Natural killer cell treated with Interleukin-12 subunit alpha and Interleukin-12 subunit beta and Interleukin-15 and Interleukin-18, amount 100 ng/mL, for 72 hours (primary cell): ENCODE measurements at places on chromosomes 12 and 14.

GRCh38 chr14:67919259-67920032 lies 99.9 kb downstream of the RAD51B start:
- H3K4me3 ChIP-seq: no peak overlapping the region
- no peaks in the 10 kb centered on the region for H3K4me1 ChIP-seq
- no peak for DNase-seq
- H3K27me3 ChIP-seq: no peaks in the 10 kb centered on the region

DNA sequence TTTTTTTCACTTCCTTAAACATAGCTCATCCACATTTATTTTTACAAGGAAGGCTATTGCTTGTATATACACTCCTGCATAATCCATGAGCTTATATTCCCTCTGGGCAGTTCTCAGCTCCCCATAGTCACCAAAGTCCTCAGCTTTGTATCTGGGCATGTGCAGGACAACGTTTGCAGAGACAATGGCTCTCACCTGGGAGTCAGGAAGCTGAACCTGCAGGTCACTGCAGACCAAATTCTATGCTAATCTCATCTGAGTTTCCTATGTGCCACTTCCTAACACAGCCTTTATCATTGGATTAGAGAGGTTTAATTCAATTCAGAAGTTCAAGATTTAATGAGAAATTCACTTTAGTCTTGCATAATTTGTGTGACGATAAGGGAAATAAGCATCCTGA lies 131.5 kb downstream of the KCNK10 start:
- no peak overlapping the region for H3K27ac ChIP-seq
- H3K4me3 ChIP-seq: no peak overlapping the region
- no peaks in the 10 kb centered on the region for H3K4me1 ChIP-seq
- peaks cover 33% of the 10 kb centered on the region for H3K27me3 ChIP-seq
- DNase-seq: no peak

GRCh38 chr14:44404599-44404998 lies 102.5 kb downstream of the FSCB start:
- no peak for DNase-seq
- H3K4me3 ChIP-seq: no peak overlapping the region
- no peaks in the 10 kb centered on the region for H3K27me3 ChIP-seq
- H3K36me3 ChIP-seq: no peaks in the 10 kb centered on the region

- peaks cover 57% of the 10 kb centered on the region for H3K4me1 ChIP-seq
- DNase-seq: peak; percentile 62
- peak overlapping the region; percentile 85 for H3K27ac ChIP-seq
- peak overlapping the region; percentile 83 for H3K4me3 ChIP-seq
- no peaks in the 10 kb centered on the region for H3K27me3 ChIP-seq
Measured at GRCh38 chr14:22418631-22419030, 170.4 kb downstream of the DAD1 start.

DNA sequence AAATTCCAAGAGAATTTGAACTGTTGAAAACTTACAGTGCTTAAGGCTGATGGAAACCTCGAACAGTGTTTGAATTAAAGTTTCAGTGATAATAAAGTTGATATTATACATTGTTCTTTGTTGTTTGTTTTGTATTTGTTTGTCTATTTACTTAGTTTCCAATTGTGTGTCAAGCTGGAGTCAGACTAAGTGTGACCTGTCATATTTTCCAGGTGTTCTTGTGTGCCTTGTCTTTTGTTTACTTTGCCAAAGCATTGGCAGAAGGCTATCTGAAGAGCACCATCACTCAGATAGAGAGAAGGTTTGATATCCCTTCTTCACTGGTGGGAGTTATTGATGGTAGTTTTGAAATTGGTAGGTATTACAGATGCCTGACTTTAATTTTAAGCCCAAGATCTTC lies 6.0 kb downstream of the SLCO1C1 start:
- no peaks in the 10 kb centered on the region for H3K27me3 ChIP-seq
- DNase-seq: no peak
- H3K36me3 ChIP-seq: no peaks in the 10 kb centered on the region
- no peak overlapping the region for H3K4me3 ChIP-seq
- H3K27ac ChIP-seq: no peak overlapping the region
- no peaks in the 10 kb centered on the region for H3K4me1 ChIP-seq

DNA sequence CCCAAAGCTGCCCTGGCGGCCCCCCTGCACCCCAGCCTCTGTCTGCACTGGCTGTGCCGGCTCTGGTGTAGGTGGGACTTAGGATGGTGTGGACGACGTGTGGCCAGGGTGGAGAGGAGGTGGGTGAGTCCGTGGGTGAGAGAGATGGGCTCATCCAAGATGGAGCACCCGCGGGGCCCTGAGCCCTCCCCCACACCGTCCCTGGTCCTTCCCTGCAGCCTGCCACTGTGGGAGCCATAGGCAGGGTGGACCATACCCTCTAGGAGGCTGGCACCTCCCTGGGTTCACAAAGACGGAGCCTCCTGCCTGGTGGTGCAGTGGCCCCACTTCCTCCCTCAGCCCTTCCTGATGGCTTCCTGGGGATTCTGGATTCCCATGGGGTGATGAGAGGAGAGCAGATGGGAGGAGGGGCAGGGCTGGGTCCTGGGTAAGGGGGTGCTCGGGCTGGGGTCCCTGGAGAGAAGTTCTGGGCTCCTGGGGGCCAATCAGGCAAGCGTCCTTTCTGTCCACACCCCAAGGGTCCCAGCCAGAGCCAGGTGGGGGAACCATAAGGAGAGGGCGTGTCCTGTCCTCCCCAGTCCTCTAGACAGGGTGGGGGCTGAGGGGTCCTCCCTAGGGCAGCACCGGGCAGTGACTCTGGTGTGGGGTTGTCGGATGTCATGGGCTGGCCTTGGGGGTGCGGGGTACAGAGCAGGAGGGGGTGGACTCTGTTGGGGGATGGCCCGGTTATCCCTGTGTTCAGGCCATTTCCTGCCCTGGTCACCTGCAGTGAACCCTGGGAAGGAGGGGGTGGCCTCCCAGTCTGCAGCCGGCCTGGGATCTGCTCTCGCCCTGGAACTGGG lies 384.8 kb downstream of the TMEM121 start:
- peaks cover 7% of the 10 kb centered on the region for H3K4me1 ChIP-seq
- H3K4me3 ChIP-seq: no peak overlapping the region
- no peak for DNase-seq

- no peaks in the 10 kb centered on the region for H3K27me3 ChIP-seq
- peaks cover 2% of the 10 kb centered on the region for H3K36me3 ChIP-seq
- no peak for DNase-seq
- no peak overlapping the region for H3K27ac ChIP-seq
Measured at GRCh38 chr14:56159066-56159465, 40.9 kb downstream of the PELI2 start.

GRCh38 chr12:71732357-71732712 lies 22.3 kb upstream of the RAB21 start:
- H3K4me1 ChIP-seq: no peaks in the 10 kb centered on the region
- DNase-seq: no peak
- no peak overlapping the region for H3K4me3 ChIP-seq
- H3K27me3 ChIP-seq: no peaks in the 10 kb centered on the region

DNA sequence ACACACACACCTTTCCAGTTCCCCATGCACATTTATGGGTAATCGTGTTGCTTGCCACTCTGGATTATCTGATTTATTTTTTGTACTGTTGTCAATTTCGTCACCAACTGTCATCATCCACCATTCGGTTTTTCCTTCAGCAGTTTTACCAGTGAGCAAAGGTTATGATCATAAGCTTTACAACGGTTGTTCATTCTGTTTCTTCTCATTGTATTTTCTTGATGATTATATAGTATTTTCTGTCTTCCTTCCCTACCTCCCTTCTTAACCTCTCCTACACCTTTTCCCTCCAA lies 680 bp downstream of the NECAP1 start:
- peak overlapping the region; percentile 97 for H3K4me3 ChIP-seq
- H3K36me3 ChIP-seq: peaks cover 11% of the 10 kb centered on the region
- peak overlapping the region; percentile 93 for H3K27ac ChIP-seq
- H3K4me1 ChIP-seq: peaks cover 30% of the 10 kb centered on the region
- DNase-seq: no peak

GRCh38 chr12:3119192-3119755 lies 42.1 kb downstream of the TSPAN9 start:
- no peak for DNase-seq
- H3K27me3 ChIP-seq: peaks cover 20% of the 10 kb centered on the region
- H3K27ac ChIP-seq: no peak overlapping the region
- no peaks in the 10 kb centered on the region for H3K36me3 ChIP-seq
- H3K4me1 ChIP-seq: peaks cover 4% of the 10 kb centered on the region

- peaks cover 5% of the 10 kb centered on the region for H3K4me1 ChIP-seq
- H3K27me3 ChIP-seq: no peaks in the 10 kb centered on the region
- H3K27ac ChIP-seq: no peak overlapping the region
- H3K4me3 ChIP-seq: no peak overlapping the region
Measured at GRCh38 chr12:120698665-120699064, 11.6 kb upstream of the UNC119B start.
